NCI-H2081 treated with DMSO at 0.1 percent for 48 hours (cell line): ENCODE measurements at places on chromosomes 3 and 15.

DNA sequence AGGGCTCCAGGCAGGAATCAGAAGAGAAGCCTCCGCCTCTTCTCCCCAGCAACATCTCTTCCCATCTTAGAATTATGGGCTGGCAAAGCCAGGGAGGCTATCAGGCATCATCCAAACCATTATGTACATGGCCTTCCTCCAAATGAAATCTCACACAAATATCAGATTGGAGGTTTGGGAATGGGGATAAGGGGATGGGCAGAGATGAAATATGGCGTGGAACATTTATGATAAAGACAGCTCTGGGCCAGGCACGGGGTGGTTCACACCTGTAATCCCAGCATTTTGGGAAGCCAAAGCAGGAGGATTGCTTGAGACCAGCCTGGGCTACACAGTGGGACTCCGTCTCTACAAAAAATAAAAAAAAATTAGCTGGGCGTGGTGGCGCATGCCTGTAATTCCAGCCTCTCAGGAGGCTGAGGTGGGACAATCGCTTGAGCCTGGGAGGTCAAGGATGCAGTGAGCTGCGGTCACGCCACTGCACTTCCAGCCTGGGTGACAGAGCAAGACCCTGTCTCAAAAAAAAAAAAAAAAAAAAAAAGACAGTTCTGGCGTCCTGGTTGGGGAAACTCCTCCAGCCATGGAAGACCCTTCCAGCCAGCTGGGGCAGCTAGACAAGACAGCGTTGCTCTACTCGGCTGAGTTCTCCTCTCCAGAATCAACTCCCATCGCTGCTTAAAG is 36.6 kb downstream of the CPN2 start:
- no peak for DNase-seq

- DNase-seq: no peak
Measured at GRCh38 chr3:59777667-59778077, 727.8 kb upstream of the CFAP20DC start.

- DNase-seq: no peak
Measured at GRCh38 chr15:81024265-81024872, 23.6 kb downstream of the TLNRD1 start.

GRCh38 chr3:103786296-103786695 is 1351.5 kb downstream of the ZPLD1 start:
- DNase-seq: no peak

DNA sequence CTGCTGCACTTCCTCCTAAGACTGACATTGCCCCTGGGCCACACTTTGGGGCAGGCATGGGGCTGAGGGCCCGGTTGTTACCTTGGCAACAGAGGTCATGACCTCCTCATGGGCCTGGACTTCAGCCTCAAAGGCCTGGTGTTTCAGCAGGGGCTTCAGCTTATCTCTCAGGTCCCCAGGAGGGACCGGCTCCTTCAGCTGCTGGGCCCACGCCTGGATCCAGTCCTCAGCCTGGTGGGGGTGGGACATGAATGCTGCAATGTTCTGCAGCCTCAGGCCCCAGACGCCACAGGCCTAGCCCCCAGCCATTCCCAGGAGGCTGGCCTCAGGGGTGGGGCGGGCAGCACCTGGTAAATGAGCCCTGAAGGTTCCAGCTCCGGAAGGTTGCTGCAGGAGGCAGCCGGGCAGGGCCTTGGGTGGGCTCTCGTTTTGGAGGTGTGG is 27.6 kb downstream of the SPTBN5 start:
- DNase-seq: no peak

- DNase-seq: no peak
Measured at GRCh38 chr3:145183261-145183660, 977.7 kb downstream of the PLOD2 start.

DNA sequence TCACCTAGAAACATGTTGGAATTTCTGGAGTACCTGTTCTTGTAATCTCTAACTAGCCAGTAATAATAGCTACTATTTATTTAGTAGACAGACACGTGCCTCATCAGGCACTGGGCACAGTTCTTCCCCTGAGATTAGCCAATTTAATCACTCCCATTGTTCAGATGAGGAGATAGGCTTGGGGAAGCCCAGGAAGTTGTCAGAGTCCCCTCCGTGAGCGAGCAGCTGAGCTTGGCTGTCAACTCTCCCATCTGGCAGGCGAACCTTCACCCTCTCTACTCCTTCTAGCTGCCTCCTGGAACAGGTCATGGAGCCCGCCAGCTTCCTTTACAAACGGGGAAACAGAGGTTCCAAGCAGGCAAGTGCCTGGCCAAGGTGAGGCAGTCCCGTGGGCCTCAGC is 31.1 kb upstream of the FGD5 start:
- DNase-seq: no peak

DNA sequence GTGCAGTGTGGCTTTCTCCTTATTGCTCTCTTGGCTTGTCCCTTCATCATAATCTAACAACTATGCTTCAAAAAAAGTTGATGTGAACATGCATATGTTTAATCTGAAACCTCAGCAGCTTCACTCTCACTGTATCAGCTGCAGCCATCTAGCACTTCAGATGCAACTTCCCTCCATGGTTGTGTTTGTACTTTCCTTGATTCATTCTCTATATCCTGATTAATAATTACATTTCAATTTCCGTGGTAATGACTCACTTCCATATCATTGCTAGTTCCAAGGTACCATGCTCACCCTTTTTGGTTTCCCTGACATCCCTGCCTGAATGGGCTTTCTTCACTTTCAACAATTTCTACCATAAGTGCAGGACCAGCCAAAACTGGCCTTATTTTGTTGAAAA is 51.2 kb downstream of the MDFIC2 start:
- no peak for DNase-seq
